ENCODE measurements at places on chromosomes 7 and 10.

DNA sequence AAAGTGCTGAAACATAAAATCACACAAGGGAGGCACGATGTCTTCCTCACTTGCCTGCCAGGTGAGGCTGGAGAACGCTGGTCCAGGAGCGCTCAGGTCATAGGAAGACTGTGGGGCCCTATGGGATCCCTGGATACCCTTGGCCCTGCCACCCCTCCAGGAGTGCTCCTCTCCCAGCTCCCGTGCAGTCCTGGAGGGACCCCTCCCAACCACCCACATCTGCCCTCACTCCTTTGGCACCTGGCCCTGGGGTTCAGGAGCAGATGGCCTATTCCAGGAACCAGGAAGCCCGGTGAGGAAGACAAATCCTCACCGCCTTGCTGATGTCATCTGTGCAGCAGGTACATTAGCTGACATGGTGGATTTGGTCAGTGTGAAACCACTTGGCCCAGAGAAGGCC, 3.7 kb upstream of the CXCL12 start:
- DNase-seq, result no peak

DNA sequence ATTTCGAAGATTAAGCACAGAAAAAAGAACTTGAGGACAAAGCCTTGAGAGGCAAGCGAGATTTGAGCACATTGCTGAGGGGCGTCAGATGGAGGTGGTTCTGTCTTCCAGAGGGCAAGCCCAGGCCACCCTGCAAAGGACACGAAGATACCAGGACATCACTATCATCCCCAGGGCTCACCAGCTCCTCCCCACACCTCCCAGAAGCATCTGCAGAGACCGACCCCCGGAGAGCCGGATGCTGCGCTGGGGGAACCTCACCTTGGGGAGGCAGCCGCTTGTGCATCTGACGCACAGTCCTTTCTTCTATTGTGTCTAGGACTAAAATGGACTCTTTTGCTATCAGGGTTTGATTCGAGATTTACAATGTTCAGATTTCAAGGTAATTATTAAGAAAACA, 259.7 kb downstream of the DNAJB6 start:
- DNase-seq, result no peak

DNA sequence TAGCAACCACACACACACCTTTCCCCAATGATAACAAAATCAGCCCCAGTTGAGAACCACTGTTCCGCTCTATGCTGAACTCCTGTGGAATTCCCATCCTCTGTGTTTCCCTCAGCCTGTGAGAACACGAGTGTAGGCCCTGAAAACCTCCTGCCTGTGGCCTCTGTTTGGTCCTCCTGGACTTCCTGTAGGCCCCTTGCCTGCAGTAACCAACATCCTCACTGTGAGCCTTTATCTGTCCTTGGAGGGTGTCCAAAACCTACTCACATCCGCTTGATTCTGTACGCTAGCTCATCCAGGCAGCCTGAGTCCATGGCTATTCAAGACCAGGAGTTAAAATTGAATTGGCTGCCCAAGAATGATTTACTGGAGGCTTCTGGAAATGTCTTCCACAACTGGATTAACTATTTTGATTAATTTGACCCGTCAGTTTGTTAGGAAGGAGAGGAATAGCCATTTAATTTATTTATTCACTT, 149.8 kb downstream of the AKR1D1 start:
- no peak for DNase-seq

DNA sequence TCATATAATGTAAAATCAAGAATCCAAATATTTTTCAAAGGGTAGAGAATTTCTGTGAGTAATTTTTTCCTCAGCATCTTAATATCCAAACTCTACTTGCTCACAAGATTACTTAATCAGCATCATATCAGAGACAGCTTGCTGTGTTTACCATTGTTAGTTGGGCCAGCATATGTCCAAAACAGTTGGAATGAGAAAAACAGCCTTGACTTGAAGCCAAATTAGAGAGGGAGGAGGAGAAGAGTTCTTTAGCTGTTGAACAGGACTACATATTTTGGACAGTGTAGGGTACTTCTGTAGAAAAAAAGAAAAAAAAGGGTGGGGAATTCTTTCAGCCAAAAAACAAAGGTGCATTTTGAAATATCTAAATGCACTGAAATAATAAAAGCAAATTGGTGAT, 69.8 kb downstream of the HDAC9 start:
- DNase-seq, result no peak

- no peak for DNase-seq
Observed at GRCh38 chr7:101823096-101823495, 5.7 kb downstream of the CUX1 start.

DNA sequence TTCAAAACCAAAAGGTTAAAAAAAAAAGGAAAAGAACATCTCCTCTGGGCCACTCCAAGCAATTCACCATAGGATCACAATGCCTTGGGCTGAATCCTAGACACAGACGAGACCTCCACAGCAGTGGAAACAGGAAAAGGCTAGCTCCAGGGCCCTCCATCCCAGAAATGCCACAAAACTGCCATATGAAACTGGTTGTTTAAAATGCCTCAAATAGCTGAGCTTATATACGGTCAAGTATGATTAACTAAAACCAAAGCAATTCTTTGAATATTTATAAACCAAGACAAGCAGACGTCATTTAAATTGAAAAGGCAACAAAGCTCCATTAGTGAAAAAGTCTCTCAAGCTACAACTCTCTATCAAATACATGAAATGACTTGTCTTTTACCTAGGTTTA, 63.1 kb downstream of the DOCK4 start:
- DNase-seq, result no peak

GRCh38 chr10:97538411-97538810, 34.2 kb upstream of the ANKRD2 start:
- no peak for DNase-seq

DNA sequence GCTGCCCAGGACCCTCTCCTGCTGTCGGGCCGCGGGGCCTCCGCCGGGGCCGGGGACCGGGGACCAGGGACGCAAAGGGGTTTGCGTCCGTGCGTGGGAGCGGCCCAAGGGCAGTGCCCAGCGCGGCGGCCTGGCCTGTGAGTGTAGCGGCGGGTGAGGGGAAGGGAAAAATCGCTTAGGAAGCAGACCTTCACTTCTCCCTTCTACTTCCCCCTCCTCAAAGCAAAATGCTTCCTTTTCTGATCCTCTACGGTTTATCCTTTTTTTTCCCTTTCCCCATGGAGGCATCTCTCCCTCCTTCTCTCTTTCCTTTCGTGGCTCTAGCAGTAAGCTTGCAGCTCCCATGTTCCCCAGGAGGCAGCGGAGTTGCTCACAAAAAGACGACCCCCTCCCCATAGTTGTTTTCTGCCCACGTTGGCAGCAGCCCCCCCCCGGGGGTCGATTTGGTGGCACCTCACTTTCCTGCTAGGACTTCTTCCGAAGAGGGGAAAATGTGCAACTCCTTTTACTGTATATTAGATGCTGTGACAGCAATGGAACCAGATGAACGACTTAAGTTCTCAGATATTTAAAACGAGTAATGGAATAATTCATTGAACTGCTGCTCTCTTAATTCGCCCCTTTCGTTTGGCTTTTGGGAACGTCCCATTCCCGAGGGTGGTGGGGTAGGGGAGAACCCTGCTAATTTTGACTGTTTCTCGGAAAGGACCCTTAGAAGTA, 724 bp downstream of the CAPZA2 start:
- no peak for DNase-seq

GRCh38 chr10:125146791-125147579, 13.4 kb downstream of the CTBP2 start:
- DNase-seq, result no peak

GRCh38 chr10:3648170-3648569, 136.8 kb downstream of the KLF6 start:
- DNase-seq, result no peak

DNA sequence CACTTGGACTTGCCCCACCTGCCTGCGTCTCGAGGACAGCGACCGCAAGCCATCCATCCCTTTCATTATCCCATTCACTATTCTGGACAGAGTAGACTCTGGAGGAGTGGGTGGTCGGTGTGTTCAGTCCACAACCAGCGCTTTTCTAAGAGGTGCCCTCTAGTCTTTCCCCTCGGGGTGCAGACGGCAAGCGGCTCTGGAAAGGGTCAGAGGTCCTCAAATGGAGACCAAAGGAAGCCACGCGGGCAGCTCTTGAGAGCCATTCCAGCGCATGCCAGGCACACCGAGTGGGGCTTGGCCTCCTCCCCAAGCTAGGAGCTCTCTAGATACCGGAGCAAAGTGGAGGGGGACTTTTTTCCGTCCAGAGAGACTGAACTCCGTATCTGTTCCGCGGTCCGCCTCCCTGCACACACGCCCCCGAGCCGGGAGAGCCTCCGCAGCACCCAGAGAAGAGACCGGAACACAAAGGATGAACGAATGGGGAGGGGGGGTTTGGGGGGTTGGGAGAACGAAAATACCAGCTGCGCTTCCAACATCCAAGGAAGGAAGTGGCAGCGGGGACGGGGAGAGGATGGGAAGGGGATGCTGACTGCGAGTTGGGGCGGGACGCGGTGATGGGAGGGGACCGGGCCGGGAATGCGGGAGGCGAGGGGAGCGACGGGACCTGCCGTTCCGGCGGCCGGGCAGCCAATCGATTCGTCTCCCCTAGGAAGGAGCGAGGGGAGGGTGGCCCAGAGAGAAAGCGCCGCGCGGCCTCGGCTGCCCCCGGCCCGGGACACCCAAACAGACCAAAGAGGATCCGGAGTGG, 515 bp downstream of the GSDME start:
- DNase-seq, result no peak

DNA sequence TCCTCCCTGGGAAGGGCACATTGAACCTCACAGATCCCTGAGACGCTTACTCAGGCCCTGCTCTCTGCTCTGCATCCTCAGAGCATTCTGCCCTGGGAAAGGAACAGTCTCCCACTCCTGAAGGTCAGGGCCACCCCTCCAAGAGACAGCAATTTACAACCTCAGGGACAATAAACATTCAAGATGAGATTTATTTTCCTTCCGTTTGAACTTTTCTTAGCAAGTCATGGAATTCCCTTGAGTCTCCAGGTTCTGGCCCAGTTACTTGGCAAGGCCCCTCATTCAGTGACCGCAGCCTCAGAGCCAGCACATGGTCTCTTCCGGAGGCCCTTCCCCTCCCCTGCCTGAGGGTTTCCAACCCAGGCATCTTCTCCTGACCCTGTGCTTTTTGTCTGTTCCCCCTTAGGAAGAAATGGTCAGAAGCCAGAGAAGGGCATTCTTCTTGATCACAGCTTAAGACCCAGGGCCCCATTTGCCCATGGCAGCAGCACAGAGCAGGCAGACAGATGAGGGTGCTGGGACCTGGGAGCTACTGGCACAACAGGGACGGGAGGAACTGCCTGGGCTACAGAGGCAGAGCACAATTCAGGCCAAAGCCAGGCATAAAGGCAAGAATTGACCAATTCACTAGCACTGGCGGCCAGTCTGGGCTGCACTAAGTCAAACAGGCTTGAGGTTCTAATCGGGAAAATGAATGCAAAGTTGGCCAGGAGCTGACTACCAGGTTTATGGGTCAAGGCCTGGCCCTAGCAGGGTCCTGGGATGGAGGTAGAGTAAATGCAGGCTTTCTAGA, 56.7 kb downstream of the VSTM4 start:
- no peak for DNase-seq

DNA sequence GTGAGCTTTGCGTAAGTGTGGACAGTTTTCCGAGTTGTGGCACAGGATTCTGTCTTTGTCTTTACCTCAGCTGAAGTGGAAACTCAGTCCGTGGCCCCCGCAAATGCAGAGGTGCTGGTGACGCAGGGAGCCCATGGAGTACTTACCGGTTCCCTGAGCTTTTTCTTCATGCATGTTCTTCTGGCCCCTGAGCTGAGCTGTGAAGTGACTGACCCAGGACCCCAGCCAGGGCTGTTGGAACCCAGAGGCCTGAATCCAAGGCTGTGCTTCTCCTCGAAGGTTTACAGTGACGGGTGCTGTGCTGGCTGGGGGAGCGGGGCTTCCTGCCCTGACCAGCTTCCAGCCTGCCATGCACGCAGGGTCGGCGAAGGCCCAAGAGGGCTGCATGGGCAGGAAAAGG, 223.5 kb downstream of the GLRX3 start:
- DNase-seq, result no peak

DNA sequence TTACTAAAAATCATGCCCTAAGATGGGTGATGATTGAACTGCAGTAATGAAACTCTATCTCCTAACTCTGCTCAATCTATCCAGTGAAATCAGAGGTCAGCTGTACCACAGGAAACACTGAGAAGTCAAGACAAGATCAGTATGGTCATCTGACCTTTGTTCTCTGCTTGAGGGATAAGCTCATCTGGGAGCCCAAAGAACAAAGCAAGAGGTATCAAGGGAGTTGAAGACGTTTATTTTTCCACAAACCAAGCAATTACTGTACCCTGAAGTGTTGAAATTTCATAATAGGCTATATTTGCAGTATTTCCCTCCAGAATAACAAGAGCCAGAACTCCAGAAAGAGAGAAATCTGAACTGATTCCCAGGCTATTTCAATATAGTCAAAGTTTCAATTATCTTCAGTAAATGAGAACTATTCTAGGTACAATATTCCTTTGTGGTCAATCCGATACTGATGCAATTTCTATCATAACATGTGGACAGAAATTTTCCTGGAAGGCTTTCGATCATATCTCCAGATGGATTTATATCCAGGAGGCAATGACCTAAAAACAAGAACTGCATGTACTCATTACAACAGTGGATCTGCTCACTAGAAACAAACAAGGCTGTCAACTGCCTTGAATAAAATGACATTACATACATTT, 345.3 kb downstream of the TNS3 start:
- no peak for DNase-seq

DNA sequence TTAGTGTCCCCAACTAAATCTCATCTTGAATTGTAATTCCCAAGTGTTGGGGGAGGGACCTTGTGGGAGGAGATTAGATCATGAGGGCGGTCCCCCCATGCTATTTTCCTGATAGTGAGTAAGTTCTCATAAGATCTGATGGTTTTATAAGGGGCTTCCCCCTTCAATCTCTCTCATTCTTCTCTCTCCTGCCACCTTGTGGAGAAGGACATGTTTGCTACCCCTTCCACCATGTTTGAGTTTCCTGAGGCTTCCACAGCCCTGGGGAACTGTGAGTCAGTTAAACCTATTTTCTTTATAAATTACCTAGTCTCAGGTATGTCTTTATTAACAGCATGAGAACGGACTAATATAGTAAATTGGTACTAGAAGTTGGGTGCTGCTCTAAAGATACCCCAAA, 365.6 kb downstream of the ANKRD7 start:
- no peak for DNase-seq

DNA sequence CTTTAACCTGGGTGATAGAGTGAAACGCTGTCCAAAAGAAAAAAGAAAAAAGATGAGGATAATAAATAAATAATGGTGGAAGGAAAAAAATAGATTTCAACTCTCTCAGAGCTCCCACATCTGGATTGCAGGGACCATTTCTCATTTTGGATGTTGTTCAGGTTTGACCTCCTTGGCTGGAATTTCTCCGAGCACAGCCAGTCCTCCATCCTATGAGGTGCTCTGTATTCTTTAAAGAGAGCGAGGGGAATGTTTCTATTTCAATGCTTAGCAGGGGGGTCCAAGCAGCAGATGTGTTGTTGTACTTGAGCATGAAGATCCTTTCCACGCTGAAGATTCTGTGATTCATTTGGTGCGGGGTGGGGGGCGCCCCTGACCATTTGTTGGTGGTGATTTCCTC, 17.7 kb upstream of the SEPHS1 start:
- no peak for DNase-seq

All from activated naive CD8-positive, alpha-beta T cell treated with anti-CD3 and anti-CD28 coated beads, Interleukin-2, amount 50 U/mL, for 16 hours (primary cell).